Thoracic aorta (tissue), 2 donors: ENCODE measurements at places on chromosomes 13 and 19. TPM values are rescaled to one million over a fixed set of nuclear protein-coding genes. Genes with fewer than 3 reads are reported as not detected.

OR10H1 gene
- not detected for total RNA-seq

- H3K27me3 ChIP-seq: no peaks in the 10 kb centered on the region
- no peak for DNase-seq
- H3K4me1 ChIP-seq: no peaks in the 10 kb centered on the region
Observed at GRCh38 chr19:7730286-7731217, 1.4 kb downstream of the CLEC4G start.

- no peaks in the 10 kb centered on the region for H3K4me1 ChIP-seq
- no peaks in the 10 kb centered on the region for H3K36me3 ChIP-seq
- DNase-seq: no peak
Observed at GRCh38 chr19:7720351-7720750, 11.6 kb downstream of the CLEC4G start.

GRCh38 chr19:18660939-18661670, 22.4 kb upstream of the CRTC1 start:
- H3K36me3 ChIP-seq: peaks cover 4% of the 10 kb centered on the region
- peak overlapping the region; percentile 10 for H3K4me3 ChIP-seq
- H3K4me1 ChIP-seq: peaks cover 81% of the 10 kb centered on the region
- no peaks in the 10 kb centered on the region for H3K27me3 ChIP-seq
- no peak for DNase-seq

ZNF112 gene
- 5.0 TPM for total RNA-seq

GRCh38 chr19:35755131-35755549, 1.7 kb downstream of the HSPB6 start:
- no peak for DNase-seq
- H3K4me1 ChIP-seq: peaks cover 11% of the 10 kb centered on the region
- H3K4me3 ChIP-seq: peak overlapping the region; percentile 77
- H3K27me3 ChIP-seq: no peaks in the 10 kb centered on the region
- peak overlapping the region; percentile 99 for H3K27ac ChIP-seq

DNA sequence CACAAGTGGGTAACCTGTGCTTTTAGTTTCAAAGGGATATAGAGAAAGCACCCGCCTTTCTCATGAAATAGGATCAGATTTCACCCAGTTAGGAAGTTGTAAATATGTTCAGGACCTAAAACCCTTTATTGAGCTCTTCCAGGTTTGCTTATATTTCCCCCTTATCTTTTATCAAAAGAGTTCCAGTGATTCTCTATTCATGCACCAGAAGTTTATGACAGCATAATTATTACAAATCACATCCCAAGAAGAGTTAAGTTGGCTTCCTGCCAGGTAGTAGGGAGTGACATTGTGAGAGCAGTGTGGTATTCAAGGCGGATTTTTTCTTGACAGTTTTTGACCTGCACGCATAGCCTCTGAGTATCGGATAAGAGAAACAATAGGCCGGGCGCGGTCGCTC, 190.3 kb downstream of the STK24 start:
- peaks cover 4% of the 10 kb centered on the region for H3K36me3 ChIP-seq
- H3K4me3 ChIP-seq: no peak overlapping the region
- H3K27me3 ChIP-seq: no peaks in the 10 kb centered on the region
- H3K4me1 ChIP-seq: no peaks in the 10 kb centered on the region
- H3K27ac ChIP-seq: no peak overlapping the region

GRCh38 chr13:90281709-90282108, 1065.8 kb upstream of the MIR17HG start:
- H3K36me3 ChIP-seq: no peaks in the 10 kb centered on the region
- H3K27me3 ChIP-seq: no peaks in the 10 kb centered on the region
- H3K4me1 ChIP-seq: no peaks in the 10 kb centered on the region
- DNase-seq: no peak
- no peak overlapping the region for H3K27ac ChIP-seq

CBARP gene
- 0.27 TPM for total RNA-seq

DNA sequence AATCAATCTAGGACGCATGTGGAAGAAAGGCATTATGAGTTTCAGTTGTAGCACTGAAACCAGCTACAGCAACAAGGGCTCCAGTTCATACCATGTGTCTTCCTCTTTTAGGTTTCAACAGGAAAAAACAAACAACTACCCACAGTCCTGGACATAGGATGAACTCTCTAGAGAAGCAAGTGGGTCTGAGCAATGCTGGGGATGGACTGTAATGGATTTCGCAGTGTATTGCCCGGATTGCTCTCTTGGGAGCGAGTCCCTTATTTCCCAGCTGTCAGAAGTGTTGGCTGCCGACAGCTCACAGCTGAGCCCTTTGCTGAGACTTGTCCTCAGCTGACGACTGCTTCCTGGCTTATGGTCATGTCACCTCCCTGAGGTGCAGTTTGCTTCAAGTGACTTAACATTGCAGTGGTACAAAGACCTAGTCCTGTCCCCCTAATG, 12.1 kb upstream of the MYCBP2 start:
- H3K27me3 ChIP-seq: no peaks in the 10 kb centered on the region
- no peak overlapping the region for H3K4me3 ChIP-seq
- no peak overlapping the region for H3K27ac ChIP-seq
- no peak for DNase-seq

ADGRL1 gene
- total RNA-seq: 15.7 TPM

DCLK1 gene
- 27.8 TPM for total RNA-seq

COX7A1 gene
- total RNA-seq: 6.3 TPM

ONECUT3 gene
- total RNA-seq: 0.42 TPM

- no peak for DNase-seq
- H3K36me3 ChIP-seq: no peaks in the 10 kb centered on the region
- no peak overlapping the region for H3K4me3 ChIP-seq
- H3K4me1 ChIP-seq: peaks cover 6% of the 10 kb centered on the region
- H3K27me3 ChIP-seq: no peaks in the 10 kb centered on the region
Observed at GRCh38 chr13:29458419-29458818, 137.1 kb downstream of the SLC7A1 start.

DNA sequence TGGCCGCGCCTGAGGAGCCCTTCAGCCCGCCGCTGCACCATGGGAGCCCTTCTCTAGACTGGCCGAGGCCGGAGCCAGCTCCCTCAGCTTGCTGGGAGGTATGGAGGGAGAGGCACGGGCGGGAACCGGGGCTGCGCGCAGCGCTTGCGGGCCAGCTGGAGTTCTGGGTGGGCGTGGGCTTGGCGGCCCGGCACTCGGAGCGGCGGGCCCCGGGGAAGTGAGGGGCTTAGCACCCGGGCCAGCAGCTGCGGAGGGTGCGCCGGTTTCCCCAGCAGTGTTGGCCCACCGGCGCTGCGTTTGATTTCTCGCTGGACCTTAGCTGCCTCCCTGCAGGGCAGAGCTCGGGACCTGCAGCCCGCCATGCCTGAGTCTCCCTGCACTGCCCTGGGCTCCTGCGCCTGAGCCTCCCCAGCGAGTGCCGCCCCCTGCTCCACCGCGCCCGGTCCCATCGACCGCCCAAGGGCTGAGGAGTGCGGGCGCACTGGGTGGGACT, 1890.0 kb upstream of the PCDH20 start:
- H3K36me3 ChIP-seq: no peaks in the 10 kb centered on the region
- no peaks in the 10 kb centered on the region for H3K27me3 ChIP-seq
- no peaks in the 10 kb centered on the region for H3K4me1 ChIP-seq
- no peak for DNase-seq
- no peak overlapping the region for H3K27ac ChIP-seq

GRCh38 chr13:21078501-21078900, 17.1 kb upstream of the LATS2 start:
- no peaks in the 10 kb centered on the region for H3K36me3 ChIP-seq
- H3K4me1 ChIP-seq: peaks cover 20% of the 10 kb centered on the region
- no peak overlapping the region for H3K4me3 ChIP-seq
- DNase-seq: no peak

- H3K4me1 ChIP-seq: peaks cover 21% of the 10 kb centered on the region
- H3K27ac ChIP-seq: peak overlapping the region; percentile 30
- DNase-seq: no peak
Observed at GRCh38 chr19:14368011-14368513, 13.2 kb upstream of the ADGRE5 start.

GFY gene
- total RNA-seq: not detected

DNA sequence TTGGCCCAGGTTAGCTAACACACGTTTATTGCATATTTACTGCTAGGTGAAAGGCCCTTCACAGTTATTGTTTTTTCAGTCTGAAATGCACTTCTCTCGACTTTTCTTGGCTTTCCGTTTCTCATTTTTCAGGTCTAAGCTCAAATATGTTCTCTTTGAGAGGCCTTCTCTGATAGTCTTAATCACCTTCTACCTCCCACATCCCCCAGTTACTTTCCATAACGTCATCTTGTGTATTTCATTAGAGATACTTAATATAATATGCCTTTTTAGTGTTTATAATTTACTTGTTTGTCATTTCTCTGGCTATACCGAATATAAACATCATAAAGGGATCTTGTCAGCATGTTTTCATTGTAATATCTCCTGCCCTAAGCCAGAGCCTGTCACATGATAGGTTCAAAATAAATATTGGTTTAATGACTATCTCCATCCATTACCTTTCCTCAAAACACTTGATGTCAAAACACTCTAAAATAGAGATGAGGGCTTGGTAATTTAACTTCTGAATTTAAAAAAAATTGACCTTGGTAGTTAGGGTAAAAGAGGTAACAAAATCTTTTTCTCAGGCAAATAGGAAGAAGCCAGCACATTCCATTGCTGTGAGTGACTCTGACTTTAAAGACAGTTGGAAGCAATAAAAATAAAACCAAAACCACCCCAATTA, 168.6 kb upstream of the RFC3 start:
- H3K36me3 ChIP-seq: no peaks in the 10 kb centered on the region
- H3K27me3 ChIP-seq: no peaks in the 10 kb centered on the region
- no peak overlapping the region for H3K27ac ChIP-seq
- peaks cover 10% of the 10 kb centered on the region for H3K4me1 ChIP-seq
- no peak overlapping the region for H3K4me3 ChIP-seq

GRCh38 chr13:61927648-61928047, 512.0 kb upstream of the PCDH20 start:
- H3K4me3 ChIP-seq: no peak overlapping the region
- no peak overlapping the region for H3K27ac ChIP-seq
- H3K36me3 ChIP-seq: no peaks in the 10 kb centered on the region
- DNase-seq: no peak
- H3K4me1 ChIP-seq: no peaks in the 10 kb centered on the region

DNA sequence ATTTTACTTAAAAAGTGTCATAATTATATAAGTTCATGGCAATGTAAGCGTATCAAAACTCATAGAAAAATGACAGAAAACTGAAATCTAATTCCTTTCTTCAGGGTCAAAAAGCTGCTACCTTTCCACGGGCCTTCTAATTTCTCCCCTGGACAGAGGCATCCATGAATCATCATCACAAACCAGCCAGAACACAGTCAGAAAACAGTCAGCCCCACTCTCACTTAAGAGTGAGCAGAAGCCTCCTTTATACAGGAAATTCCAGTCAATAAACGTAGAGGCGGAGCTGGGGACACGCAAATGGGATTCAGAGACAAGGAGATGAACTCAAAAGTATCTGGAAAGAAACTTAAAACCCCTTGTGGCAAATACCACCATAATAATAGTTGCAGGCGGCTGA, 54.2 kb upstream of the ABCC4 start:
- no peak overlapping the region for H3K4me3 ChIP-seq
- H3K4me1 ChIP-seq: no peaks in the 10 kb centered on the region
- H3K27me3 ChIP-seq: no peaks in the 10 kb centered on the region
- H3K27ac ChIP-seq: no peak overlapping the region
- DNase-seq: no peak

SYDE1 gene
- total RNA-seq: 46.6 TPM

DNA sequence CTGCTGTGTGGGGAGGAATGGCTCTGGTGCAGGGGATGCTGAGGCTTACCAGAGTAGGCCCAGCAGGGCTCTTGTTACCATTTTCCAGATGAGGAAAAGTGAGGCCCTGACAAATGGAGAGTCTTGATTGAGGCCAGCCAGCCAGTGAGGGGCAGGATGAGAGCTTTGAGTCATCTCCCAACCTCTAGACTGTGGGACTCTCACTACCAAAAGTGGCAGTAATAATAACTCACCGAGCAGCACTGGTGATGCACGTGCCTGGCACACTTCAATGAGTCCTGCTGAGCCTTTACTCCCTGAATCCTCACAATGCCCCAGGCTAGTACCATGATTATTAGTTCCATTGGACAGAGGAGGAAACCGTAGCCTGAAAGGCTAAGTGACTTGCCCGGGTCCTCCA, 7.8 kb downstream of the CIC start:
- DNase-seq: no peak
- H3K27ac ChIP-seq: peak overlapping the region; percentile 95
- H3K27me3 ChIP-seq: no peaks in the 10 kb centered on the region
- no peak overlapping the region for H3K4me3 ChIP-seq
- H3K36me3 ChIP-seq: peaks cover 30% of the 10 kb centered on the region
- H3K4me1 ChIP-seq: peaks cover 46% of the 10 kb centered on the region

DNA sequence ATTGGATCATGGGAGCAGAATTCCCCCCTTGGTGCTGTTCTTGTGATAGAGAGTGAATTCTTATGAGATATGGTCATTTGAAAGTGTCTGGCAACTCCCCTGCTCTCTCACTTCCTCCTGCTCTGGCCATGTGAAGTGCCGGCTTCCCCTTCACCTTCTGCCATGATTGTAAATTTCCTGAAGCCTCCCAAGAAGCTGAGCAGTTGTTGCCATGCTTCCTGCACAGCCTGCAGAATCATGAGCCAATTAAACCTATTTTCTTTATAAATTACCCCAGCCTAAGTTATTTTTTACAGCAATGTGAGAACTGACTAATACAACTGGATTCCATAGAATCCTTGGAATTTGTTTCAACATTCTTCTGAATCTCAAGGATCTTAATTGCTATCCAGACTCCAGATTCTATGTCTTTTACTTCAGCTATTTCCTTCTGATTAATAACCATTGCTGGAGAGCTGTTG, 328.1 kb downstream of the SLITRK5 start:
- peaks cover 6% of the 10 kb centered on the region for H3K4me1 ChIP-seq
- no peaks in the 10 kb centered on the region for H3K36me3 ChIP-seq
- H3K27ac ChIP-seq: no peak overlapping the region

CHST8 gene
- 0.28 TPM for total RNA-seq

CCDC70 gene
- not detected for total RNA-seq
